ENCODE measurements at places on chromosomes 2 and 18.

DNA sequence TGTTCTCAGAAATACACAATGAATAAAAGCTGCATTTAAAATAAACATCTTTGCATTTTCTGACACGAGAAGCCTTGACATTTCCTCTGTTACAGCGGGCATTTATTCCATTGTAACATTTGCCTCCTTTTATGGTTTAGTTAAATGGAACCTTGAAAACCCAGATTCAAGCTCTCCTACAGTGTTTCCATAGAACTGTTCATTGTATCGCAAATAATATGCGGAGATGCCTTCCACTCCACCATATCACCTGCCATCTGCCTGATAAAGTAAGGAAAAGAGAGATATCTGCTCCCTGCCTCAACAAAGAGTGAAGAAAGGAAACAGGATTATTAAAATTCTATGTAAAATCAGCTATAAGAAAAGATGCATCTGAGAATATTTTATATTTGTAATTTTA lies 69.8 kb downstream of the CDH19 start:
- no peak for DNase-seq

GRCh38 chr18:27226556-27227075 lies 41.5 kb upstream of the CHST9 start:
- DNase-seq, result no peak

GRCh38 chr2:200353120-200353519 lies 46.6 kb downstream of the SPATS2L start:
- no peak for DNase-seq

DNA sequence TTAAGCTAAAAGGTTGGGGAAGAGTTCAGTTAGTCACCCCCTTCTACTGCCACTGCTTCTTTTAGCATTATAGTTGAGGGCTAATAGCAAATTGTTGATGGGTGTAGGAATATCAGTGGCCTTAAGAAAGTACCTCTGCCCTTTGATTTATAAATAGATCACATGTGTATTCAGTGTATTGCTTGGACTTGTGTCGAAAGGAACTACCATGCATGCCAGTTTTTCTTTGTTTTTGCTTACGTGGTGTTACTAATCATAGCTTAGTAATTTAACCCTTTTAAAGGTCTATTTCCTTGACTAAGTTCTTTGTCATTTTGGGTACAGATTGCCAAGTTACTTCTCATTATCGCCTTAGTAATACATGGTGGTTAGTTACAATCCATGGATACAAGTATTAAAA lies 85.6 kb downstream of the MIB1 start:
- no peak for DNase-seq

GRCh38 chr18:79964330-79965118 lies at the start of gene HSBP1L1:
HSBP1L1 (plus strand) TSS chr18:79964643; CDS start chr18:79964736, 93 bp downstream.
- peak; percentile 65 for DNase-seq

GRCh38 chr18:49001111-49001510 lies 50.3 kb upstream of the SMAD7 start:
- DNase-seq, result no peak

DNA sequence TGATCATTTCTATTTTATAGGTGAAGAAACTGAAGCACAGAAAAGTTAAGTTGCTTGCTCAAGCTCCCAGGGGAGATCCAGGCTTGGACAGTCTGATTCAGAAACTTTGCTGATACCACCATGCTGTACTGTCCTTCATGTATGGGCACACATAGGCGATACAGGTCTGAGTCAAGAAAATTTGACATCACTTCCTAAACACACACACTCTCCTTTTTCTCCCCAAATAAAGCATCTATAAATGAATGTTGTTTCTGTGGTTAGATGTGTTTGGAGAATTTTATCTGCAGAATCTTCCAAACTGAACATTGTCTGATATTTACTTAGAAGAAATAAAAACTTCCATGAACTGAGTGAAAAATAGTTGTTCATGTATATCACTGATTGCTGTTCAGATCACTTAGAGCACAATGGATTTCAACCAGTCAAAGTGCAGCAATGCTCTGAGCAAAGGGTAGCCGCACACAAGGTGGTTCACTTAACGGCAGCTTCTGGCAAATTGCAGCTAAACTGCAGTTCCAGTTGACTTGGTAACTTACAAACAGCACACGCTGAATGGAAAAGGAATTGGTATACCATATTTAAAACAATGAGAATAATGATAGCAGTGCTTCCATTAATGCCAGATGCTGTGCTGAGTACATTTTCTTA lies 10.0 kb upstream of the AGFG1 start:
- no peak for DNase-seq

DNA sequence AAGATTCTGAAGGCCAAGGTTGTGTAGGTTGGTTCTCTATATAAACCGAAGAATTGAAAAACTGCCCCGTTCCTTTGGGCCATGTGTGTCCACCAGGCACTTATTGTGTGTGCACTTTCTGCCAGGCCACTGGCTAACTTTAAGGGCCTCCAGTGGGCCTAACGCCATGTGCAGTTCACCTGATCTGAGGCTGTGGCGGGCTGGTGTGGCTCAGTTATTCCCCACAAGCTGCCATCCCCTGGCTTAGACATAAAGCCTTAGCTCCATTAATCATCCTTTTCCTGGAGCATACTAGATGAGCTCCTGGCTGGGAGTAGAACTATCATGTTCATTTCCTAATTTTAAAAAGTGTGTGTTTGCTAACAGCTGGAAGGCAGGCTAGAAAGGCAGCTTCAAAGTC lies 304.1 kb upstream of the TNP1 start:
- DNase-seq, result no peak

DNA sequence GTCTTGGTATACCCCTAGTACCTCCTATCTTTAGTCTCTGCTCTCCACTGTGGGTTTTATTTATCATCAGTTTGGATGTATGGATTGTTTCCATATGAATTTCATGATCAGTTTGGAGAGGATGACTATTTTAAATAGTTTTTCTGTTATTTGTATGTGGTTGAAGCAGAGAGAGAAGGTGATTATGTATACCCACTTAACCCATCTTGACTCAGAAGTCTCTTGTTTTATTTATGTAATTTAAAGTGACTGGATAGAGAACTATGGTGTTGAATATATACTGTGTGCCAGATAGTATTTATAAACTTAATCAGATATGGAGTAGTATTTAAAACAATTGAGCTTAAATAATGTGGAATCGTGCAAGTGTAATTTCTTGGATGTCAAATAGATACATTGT lies 39.9 kb downstream of the SMAD4 start:
- DNase-seq, result no peak

- no peak for DNase-seq
Measured at GRCh38 chr18:65146482-65147021, 604.3 kb upstream of the CDH7 start.

DNA sequence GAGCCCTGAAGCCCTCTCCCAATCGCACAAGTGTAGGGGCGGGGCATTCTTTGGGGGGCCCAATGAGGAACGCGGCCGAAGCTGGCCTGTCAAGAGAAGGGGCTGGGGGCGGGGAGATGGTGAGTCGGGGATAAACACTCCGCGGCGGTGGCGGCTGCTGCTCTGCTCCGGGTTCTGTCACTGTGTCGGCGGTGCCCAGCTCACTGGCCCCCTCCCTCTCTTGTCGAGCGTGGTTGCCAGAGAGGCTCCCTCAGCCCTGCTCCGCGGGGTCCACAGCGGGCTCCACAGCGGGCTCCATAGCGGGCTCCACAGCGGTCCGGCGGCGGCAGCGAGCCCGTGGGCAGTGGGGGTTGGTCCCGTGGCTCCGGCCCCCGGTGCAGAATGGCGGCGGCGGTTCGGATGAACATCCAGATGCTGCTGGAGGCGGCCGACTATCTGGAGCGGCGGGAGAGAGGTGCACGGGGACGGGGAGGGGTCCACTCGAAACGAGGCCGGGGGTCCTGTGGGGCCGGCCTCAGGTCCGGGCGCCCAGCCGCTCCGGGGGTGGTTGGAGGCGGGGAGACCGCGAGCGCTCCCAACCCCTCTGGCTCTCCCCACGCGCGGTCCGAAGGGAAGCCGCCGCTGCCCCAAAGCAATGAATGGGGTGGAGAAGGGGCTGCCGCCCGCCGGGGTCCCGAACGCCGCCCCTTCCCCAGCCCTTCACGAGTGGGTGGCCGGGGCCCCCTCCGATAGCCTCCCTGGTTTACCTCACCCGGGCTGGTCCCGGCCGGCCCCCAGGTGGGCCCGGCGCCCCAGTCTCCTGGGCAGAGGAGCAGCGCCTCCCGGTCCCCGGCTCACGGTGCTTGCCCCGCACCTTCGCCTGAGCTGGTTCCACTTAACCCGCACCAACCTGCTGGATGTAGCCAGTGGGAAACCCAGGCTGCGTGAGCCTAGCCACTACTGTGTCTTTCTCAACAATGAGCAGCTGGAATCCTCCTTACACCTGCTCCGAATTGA lies at the start of gene MXD1:
Gene MXD1 (plus strand): TSS at position 160 of the 996 bp plus-strand sequence. CDS start 222 bp downstream, at position 382.
- peak; percentile 99 for DNase-seq

- no peak for DNase-seq
Measured at GRCh38 chr2:2731816-2732284, 400.8 kb upstream of the MYT1L start.

DNA sequence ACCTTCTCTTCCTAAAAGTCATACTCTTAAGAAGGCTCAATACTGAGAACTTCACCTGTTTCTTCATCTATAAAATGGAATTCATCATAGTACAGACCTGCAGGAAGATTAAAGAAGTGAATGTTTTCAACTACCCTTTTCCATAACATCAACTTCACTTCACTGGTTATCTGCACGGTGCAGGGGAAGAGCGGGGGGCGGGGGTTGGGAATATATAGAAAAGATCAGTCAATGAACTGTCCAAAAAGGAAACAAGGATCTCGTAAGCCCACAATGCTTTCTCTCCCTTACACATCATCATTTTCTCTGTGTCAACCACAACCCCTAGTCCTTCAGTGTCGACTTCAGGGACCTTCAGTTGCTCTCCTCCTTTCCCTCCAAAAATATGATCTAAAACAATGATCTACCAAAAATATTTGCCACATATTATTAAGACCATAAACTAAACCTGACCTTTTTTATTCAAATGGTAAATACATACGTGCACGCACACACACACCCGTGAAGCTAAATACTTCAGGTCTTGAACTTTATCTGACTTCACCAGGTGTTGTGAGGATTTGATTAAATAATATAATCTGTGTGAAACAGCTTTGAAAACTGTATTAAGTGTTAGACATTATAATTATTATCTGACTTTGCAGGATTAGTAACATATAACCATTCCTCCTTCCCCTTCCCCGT lies 4.9 kb downstream of the MBOAT2 start:
- no peak for DNase-seq

DNA sequence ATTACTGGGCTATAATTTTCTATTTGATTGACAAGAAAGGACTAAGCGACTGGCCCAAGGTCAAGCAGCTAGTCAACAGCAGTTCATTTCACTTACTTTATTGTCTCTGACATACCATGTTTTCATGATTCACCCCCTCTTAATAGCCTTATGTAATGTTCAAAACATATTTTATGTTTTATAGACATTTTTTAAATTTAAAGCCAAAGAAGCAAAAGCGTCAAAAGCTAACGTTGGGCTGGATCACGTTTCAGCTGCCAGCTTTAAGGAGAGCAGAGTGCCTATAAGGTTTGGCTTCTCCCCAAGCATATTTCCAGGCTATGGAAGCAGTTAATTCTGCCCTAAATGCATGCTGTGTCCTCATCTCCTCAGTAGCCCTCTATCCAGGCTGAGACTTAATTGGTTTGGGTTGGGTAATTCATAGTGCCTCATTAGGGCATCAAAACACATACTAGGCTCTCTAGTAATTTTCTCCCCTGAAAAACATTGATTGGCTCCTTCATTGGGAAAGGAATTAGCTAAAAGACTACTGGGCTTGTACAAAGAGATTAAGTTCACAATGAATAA lies 94.8 kb upstream of the CREB1 start:
- no peak for DNase-seq

GRCh38 chr2:26704441-26704977 lies 12.0 kb downstream of the KCNK3 start:
- DNase-seq, result no peak

- DNase-seq, result no peak
Measured at GRCh38 chr2:178397002-178397605, 53.9 kb downstream of the PRKRA start.

DNA sequence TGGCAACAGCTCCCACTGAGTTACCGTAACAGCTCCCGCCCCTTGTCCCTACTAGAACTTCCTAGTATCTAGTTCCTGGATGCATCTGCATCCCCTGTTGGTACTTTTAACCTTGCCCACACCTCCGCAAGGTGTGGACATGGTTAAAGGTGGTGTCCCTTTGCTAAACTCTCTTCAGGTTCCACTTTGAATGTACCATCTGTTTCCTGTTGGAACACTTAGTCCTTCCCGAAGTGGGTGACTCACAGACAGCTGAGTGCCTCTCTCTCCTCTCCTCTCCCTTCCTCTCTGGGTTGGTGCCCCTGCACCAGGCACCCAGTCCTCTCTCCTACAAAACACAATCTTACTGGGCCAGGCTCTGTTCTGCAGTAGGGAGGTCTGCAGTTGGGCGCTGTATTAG lies 19.6 kb upstream of the REL start:
- DNase-seq, result no peak

DNA sequence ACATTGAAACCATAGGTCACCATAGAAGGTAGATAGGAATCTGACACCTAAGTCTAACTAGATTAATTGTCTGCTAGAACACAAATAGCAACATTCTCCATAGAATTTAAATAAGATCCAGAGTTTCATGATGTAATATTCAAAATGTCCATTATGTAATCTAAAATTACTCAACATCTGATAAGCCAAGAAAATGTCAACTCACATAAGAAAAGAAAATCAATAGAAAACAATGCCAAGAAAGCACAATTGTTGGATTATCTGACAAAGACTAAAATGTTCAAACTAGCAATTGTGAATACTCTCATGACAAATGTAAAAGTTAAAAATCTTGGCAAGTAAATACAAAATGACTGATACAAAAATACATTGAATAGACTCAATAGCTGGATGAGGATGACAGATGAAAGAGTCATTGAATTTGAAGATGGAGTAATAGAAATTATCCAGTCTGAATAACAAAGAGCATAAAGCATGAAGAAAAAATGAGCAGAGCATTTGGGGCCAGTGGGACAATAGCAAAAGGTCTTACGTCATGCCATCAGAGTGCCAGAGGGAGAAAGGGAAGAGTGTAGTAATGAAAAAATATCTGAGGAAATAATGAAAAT lies 358.6 kb downstream of the METTL4 start:
- DNase-seq, result no peak

DNA sequence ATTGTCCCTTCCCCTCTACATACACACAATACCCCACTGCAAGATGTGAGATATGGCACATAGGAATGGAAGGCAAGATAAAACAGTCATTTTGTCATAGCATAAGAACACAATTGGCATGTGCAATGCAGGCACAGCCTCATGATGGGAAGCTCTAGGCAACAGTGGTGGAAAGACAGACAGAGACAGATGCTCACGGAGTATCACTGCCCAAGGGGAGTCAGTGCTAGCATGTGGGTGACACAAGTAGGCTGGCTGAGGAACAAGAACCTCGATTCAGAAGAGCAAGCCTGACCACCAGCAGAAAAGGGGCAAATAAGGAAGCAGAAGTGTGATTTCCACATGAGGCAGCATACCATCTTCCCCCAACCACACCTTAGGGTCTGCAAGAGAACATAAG lies 323.6 kb downstream of the PAX3 start:
- no peak for DNase-seq

GRCh38 chr2:54773838-54774237 lies 50.4 kb downstream of the EML6 start:
- no peak for DNase-seq
